ENCODE measurements at places on chromosomes 3 and 15. TPM values are rescaled to one million over a fixed set of nuclear protein-coding genes. Genes with fewer than 3 reads are reported as not detected.

HERC2 gene
- total RNA-seq = 36.4 TPM

PAQR5 gene
- total RNA-seq = 0.13 TPM

CPNE9 gene
- total RNA-seq = 0.09 TPM

DNA sequence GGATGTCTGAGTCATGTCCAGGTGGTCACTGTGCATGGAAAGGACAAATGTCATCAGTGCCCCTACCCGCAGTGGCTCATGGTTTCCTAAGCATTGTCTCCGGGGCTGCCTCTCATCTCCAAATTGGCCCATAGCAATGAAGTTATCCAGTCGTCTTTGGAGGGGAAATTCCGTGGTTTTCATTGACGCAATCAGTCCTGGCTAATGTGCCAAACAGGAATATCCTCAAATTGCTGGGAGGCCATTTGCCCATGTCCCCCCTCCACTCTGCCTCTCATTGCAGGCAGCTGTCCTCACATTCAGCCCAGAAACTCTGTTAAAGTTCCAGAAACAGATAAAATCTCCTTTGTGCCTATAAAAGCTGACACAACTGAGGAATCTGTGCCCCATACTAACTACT, 81.6 kb downstream of the MCTP2 start:
- no peaks in the 10 kb centered on the region for H3K27me3 ChIP-seq
- no peak overlapping the region for H3K27ac ChIP-seq
- DNase-seq = no peak
- no peak overlapping the region for H3K4me3 ChIP-seq
- no peaks in the 10 kb centered on the region for H3K36me3 ChIP-seq

Measured in muscle of leg (tissue), 16 donors.